ENCODE measurements at places on chromosomes 12 and 14.

- no peak for DNase-seq
Measured at GRCh38 chr12:124445121-124445718, 122.2 kb downstream of the NCOR2 start.

DNA sequence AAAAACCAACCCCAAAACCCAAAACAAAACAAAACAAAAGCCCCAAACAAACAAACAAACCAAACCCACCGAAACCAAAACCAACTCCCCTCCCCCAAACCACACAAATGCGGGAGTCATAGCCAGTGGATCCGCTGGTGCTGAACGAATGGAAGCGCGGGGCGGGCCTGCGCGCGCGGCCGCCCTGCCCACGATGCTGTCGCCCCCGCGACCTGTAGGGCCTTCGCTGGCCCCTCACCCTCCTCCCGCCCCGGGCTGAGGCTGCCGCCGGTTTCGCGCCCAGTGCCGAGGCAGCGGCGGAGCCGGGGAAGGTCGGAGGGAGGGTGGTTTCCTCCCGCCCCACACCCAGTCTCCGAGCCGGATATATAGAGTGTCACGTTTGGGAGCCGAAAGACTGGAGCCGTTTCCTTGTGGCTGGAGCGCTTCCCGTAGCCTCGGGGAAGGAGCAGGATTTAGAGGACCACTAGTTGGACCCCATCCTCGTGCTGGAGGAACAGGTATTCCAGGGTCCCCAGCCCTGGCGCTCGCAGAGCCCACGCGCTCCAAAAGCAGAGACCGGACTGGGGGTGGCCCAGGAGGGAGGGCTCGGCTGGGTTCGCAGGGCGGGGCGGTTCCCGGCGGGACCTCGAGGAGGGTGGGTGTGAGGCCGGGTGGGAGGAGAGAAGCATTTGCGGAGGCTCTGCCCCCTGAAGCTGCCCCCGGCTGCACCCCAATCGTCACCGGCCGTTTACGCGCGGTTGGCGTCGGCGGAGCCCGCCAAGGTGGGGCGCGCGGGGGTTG lies at the start of gene FAR2:
FAR2 (plus strand) TSS at position 368 of the 780 bp plus-strand sequence. CDS start 121,172 bp downstream, outside the sequence.
- no peak for DNase-seq

- no peak for DNase-seq
Measured at GRCh38 chr12:132507161-132507538, 17.2 kb downstream of the FBRSL1 start.

GRCh38 chr14:67240168-67240932 lies 885 bp upstream of the PALS1 start:
- no peak for DNase-seq

GRCh38 chr12:50043854-50044253 lies 13.5 kb upstream of the ASIC1 start:
- DNase-seq: no peak
